GF-D8 (cell line): ENCODE measurements at places on chromosomes 6 and 20.

DNA sequence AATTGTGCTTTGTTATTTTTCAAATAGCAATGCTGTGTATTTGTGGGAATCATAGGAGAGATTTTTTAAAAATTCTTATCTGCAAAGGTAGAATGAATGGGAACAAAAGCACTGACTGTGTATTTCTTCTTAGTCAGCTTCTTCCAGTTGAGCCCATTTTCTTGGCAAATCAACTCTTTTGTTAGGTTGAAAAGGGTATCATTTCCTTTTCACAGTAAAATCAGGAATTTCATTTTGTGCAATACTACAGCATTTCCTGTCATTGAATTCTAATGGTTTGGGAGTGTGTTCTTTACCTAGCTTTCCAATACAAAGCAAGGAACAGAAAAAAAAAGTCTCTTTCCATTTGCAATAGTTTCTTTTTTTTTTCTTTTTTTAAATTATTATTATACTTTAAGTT is 19.0 kb upstream of the EXOC2 start:
- no peak for DNase-seq

DNA sequence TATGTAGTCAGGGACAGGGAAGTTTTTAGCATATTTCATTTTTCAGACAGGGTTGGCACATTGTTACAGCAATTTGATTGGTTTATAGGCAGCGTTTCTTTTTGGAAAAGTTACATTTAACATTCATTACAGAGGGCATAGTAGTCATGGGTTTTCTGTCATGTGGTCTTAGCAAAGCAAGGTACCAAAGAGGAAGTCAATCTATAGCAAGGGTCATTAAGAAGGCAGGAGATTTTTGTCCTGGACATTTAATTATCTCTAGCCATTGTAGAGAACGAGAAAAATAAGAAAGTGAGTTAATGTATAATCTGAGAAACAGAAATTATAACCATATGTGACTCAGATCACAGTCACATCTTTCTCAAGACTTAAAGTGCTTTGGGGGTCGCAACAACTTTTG is 47.4 kb downstream of the TPD52L1 start:
- no peak for DNase-seq

DNA sequence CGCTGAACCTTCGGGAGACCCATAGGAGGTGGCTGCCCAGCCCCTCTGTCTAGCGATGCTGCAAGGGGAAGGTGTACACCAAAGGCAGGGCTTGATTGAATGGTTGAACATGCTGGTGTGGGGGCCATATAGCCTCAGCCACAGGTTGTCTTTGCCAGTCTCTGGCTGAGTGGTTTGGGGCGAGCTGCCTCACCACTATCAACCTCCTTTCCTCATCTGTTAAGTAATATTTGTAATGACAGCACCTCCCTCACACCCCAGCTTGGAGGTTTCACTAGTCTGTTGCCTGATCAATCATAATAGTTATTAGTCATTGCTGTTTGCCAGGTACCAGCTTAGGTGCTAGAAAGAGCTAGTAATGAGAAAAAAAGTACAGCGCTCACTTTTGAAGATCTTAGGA is 11.8 kb upstream of the ZNF831 start:
- no peak for DNase-seq

GRCh38 chr6:47633141-47633540 is 65.2 kb upstream of the ADGRF4 start:
- DNase-seq: no peak

- no peak for DNase-seq
Measured at GRCh38 chr6:68973066-68973465, 338.0 kb downstream of the ADGRB3 start.

- no peak for DNase-seq
Measured at GRCh38 chr6:127518710-127519468, at the start of gene MTCL3. TSS of gene MTCL3 (minus strand) at chr6:127519335.

DNA sequence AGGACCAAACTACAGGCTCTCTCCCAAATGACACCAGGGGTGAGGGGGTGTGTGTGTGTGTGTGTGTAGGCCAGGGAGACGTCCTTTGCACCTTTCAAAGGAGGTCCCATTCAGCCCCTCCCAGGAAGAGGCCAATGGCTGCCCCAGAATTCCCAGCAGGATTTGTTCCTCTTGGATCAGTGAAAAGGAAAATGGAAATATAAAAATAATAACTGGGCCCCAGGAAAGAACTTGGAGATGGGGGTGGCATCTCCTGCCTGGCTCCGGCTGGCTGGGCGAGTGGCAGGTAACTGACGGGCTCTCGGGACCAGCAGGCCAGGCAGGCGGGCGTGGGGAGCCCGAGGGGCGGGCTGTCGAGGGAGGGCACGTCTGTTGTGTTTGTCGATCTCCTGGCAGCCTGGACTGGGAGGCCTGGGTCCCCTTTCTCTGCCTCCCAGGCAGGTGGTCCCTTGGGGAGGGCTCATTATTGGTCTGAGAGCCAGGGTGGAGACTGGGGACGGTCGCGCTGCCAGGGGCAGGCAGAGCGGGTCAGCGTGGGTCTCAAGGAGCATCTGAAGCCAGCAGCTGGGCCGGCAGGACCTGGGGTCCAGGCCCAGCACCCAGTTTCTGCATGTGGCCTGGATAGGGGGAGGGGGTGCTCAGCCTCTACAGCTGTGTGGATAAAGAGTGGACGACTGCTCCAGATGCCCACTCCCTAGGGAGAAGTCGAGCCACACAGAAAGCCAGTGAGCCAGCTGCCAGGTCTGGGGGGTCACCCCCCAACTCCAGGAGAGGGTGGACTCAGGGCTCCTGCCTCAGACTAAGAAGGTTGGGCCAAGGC is 3.1 kb downstream of the NOL4L start:
- no peak for DNase-seq

DNA sequence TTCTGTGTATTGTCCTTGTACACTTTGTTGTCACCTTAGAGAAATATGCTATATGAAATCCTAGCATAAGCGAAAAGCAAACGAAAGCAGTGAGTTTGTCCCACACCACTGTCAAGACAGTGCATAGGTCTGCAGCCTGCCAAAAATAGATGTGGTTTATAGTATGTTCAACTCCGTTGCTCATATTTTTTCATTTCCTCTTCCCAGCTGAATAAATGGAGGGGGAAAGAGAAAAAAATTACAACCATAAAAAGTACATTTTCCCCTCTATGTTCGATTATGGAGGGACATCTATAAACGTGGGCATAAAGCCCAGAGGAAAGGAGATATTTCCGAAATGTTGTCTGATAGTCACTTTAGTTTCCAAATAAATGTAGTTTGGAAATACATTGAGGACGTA is 25.8 kb downstream of the PRL start:
- no peak for DNase-seq

DNA sequence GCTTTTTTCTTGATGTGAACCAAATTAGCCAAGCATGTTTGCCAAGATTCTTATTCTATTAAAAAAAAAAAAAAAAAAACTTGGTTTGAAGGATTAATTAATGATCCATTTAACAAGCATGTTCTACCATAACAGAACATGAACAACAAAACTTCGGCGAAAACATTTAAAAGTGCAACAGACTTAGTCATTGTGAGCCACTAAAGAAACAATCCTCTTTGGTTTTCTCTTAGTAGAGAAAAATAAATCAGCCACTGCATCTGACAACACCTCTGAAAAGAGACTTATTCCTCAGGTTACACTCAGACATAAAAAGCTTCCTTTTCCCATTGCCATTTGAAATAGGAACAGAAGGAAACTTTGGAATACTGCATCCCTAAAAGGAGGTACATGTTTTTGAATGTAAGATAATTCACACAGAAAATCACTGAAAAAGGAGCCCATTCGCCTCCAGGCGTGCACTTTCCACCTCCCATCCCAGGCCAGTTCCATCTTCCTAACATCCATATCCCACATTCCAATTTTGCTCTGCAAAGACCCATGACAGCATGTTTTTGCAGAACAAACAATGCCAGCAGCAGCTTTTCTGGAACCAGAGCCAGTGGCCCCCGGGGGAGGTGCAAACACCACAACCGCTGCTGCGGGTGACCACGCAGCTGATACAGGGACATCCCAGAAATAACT is 79.5 kb downstream of the ZMYND8 start:
- no peak for DNase-seq

- DNase-seq: no peak
Measured at GRCh38 chr20:19176470-19177052, 35.9 kb upstream of the SLC24A3 start.

DNA sequence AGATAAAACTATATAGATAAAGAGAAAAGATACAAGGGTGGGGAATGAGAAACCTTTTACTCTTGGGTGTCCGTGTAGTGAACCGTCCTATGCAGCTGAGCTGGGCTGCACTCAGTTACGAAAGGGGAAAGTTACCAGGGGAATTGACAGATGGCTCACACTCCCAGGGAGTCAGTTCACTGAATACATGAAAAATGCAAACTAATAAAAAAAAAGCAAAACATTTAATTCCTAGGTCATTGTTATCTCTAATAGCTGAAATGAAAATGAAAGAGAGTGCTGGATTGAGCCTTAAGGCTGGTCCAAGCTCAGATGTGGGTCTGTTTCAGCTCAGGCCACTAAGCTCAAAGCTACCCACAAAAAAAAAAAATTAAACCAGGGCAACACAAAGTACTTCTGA is 138.0 kb downstream of the THBS2 start:
- no peak for DNase-seq

- DNase-seq: no peak
Measured at GRCh38 chr6:55886185-55886836, 10.9 kb upstream of the BMP5 start.

- DNase-seq: no peak
Measured at GRCh38 chr6:13286181-13286580, 42.2 kb downstream of the TBC1D7 start.

DNA sequence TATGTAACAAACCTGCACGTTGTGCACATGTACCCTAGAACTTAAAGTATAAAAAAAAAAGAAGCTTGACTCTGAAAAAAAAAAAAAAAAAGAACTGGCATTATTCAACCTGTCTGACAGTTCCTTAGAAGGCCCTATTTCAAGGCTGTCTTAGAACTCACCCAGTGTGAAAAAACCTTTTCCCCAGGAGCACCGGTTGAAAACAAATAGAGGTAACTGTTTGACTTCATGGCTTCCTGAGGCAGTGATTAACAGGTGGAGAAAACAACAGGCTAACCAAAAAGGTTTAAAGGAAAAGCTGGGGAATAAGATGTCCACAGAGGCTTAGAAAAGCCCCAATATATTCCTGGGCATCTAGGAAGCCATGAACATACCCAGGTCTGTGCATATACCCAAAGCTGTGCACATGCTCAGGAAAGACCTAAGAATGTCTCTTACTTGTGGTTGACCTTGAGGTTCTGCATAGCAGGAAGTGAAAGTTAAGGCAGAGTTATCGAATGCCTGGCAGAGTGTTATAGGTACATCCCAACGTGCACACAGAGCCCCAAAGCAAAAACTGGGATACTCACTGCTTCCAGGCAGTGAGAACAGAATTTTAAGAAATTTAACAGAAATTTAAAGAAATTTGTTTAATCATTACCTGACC is 7.0 kb downstream of the UQCC1 start:
- DNase-seq: no peak

GRCh38 chr20:36035745-36036144 is 67.4 kb downstream of the CNBD2 start:
- no peak for DNase-seq

DNA sequence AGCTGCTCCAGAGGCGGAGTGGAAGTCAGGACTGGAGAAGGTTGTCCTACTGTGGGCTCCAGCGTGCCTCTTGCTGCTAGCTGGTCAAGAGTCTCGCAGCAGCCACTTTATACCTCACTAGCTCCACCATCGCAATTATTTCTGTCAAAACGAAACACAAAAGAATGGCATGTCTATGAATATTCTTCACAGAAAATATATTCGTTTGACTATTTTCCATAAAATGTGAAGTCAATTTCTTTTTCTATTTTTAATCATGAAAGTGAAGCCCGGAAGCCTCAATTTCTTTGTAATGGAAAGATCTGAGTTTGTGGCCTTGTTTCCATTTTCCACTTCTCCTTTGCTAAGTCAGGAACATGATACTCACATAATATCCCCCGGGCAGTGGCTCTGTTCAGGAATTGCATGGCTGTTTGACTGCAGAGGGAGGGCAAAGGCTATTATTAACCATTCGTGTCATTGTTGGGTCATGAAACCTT is 51.7 kb downstream of the DTD1 start:
- no peak for DNase-seq

GRCh38 chr20:35387334-35387733 is 24.4 kb downstream of the UQCC1 start:
- no peak for DNase-seq

DNA sequence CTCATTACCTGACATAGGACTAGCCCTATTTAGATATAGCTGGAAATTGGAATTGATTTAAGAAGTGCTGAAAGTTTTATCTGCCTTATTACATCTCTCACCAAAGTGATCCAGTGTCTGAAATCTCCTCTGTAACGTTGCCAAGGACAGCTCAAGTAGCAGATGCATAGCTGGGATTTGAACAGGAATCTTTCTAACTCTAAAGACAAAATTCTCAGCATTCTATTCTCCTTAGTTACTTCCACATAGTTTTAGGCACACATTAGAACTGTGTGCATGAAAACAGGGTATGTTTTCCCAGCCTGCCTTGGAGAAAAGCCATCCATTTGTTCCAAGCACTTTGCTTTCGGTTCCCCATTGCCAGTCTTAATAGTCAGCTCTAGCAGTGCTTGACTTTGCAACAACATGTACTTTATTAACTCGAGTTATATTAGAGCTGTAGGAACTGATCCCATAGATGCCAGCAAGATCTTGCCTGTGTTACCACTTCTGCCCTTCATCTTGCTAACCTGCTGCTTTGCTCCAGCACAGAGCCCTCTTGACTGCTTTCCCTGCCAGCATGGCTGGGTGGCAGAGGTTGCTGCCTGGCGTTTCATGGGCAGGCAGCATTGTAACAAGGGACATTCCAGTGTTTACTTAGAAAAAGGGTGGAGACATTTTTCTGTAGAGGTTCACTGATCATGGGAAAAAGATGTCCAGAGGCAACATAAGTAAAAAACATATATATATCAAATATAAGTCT is 56.1 kb upstream of the STMND1 start:
- DNase-seq: no peak

DNA sequence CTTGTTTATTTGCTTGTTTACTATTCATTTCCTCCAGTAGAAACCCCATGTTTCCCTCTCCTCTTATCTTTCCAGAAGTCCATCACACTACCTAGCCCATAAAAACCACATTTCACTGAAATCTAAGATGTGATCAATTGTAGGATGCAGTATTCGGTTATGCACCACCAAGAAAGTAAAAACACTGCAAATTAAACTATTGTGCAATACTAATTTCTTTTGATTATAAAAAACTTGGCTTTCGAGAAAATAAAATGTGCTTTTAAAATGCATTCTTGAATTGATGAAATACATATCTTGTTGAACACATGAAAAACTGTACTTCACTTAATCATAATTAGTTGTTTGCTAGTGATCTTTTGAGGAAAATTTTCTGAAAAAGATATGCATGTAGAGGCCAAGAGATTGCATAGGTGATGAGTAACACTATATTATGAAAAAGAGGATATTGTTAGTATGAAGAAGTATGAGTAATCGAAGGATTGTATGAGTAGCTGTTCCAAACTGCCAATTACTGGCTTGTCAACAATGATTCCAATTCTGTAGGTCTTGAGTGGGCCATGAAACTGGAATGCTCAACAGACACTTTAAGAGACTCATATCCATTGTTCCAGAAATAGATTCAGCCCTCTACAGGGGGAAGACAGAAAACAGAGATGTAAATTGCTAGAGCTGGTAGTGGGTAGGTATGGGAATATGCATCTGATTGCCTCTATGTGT is 79.7 kb downstream of the RNF217 start:
- no peak for DNase-seq

- no peak for DNase-seq
Measured at GRCh38 chr20:62363920-62364851, 2.9 kb downstream of the LAMA5 start.

- no peak for DNase-seq
Measured at GRCh38 chr20:50238081-50238800, 47.6 kb downstream of the CEBPB start.

GRCh38 chr6:147065786-147066185 is 138.4 kb upstream of the STXBP5 start:
- DNase-seq: no peak
